A549 treated with DMSO at 1 μM for 4 hours (cell line): ENCODE measurements at places on chromosomes 13 and 19. TPM values are rescaled to one million over a fixed set of nuclear protein-coding genes. Genes with fewer than 3 reads are reported as not detected.

Gene TEKTIP1
- 0.16 TPM in 1 of 5 replicates, not detected in the others for total RNA-seq

Gene SERTM1
- not detected in 5 replicates for total RNA-seq

Gene OCEL1
- 9.8 to 13.9 TPM (median 10.9 TPM) in 5 replicates for total RNA-seq

Gene FCAR
- total RNA-seq: not detected in 5 replicates

Gene S1PR5
- 2.1 to 2.9 TPM (median 2.6 TPM) in 5 replicates for total RNA-seq

Gene ZNF888
- 0.02 TPM in 1 of 5 replicates, not detected in the others for total RNA-seq

Gene ERICH6B
- total RNA-seq: not detected in 5 replicates

Gene ZNF844
- not detected in 5 replicates for total RNA-seq
